SJSA1 (cell line): ENCODE measurements at places on chromosomes 1 and 21. TPM values are rescaled to one million over a fixed set of nuclear protein-coding genes. Genes with fewer than 3 reads are reported as not detected.

ADGRB2 gene
- 15.4 and 15.8 TPM in 2 replicates for total RNA-seq

GRCh38 chr1:65211331-65211730, 63.3 kb downstream of the AK4 start:
- DNase-seq, result no peak

DNA sequence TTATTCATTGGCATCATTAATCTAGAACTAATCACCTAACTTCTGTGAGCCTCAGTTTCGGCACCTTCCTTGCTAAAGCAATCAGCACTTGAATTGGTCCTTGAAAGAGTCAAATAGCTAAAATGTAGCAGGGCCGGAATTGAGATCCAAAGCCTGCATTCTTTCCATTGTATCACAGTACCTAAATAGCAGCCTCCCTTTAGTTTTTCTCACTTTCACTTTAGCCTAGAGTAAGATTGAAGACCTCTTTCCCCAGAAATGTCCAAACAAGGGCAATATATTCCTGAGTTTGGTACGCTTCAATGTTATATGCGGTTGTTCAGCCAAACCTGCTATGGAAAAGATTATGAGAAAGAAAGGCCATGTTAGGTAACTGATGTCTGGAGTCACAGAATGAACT, 121.9 kb upstream of the BMP8A start:
- no peak for DNase-seq

DNA sequence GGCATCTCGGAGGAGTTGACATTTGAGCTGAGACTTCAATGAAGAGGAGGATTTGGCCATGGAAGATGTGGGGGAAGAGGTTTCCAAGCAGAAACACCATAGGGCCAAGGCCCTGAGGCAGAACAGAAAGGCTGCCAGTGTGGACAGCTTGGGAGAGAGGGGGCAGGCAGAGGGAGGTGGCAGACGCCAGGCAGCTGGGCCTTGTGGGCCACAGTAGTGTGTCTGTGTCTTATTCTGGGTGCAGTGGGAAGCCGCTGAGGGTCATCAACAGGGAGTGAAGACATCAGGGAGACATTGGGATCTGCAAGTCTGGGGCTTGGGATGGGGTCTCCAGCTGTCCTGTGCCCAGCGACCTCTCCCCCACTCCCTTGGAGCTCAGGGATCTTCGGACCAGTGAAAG, 96.8 kb downstream of the LACTBL1 start:
- no peak for DNase-seq

DNA sequence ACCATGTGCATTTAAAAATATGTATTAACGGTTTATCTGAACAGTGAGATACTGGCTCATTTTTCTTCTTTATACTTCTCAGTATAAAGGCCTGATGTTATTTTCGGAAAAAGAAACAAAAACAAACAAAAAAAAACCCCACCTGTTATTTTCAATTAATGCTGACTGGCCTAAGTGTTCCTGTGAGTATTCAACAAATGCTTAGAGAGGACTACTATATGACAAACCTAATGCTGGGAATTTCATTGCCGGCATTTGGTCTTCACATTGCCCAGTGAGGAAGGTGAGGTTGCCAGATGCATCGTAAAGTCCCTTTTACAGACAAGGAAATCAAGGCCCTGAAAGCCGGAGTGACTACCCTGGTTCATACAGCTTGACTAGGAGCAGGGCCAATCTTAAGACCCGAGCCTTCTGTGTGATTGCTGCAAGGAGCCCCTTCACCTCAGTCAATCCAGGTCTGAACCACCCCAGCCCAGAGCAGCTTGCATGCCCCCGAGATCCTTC, 599 bp downstream of the MRPL24 start:
- no peak for DNase-seq

- DNase-seq, result no peak
Observed at GRCh38 chr1:119790451-119791198, 20.6 kb downstream of the REG4 start.

GRCh38 chr1:12056331-12056841, 6.7 kb upstream of the TNFRSF8 start:
- no peak for DNase-seq

DNA sequence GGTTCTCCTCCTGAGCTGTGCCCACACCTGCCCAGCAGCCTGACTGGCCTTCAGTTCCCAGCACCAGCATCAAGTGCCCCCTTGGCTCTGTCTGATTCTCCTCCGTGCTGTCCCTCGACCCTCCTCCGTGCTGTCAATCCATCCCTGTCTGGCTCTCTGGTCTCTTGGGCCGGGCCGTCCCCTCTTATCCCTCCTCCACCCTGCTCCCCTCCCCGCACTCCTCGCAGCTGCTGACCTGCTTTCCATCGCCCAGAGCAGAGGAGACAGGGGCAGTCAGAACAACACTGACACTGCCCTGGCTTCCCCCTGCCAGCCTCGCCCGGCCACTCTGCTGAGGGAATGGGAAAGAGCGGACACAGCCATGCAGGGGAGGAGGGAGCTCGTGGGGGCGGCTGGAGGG, 267.4 kb downstream of the CAMTA1 start:
- DNase-seq, result no peak
